ENCODE measurements at places on chromosomes 12 and 14. TPM values are rescaled to one million over a fixed set of nuclear protein-coding genes. Genes with fewer than 3 reads are reported as not detected.
A peak's percentile ranks its signal among the peaks of the same experiment; 100 is the strongest.

Gene TAS2R7
- not detected for total RNA-seq

Gene FCF1
- 116 TPM for total RNA-seq

Gene OASL
- total RNA-seq, result not detected

Gene GDF3
- total RNA-seq, result not detected

Gene SMOC1
- total RNA-seq, result 2.1 TPM

Gene MEG3
- 43.3 TPM for total RNA-seq

Gene UNC119B
- total RNA-seq, result 44.8 TPM

Gene ITGA5
- total RNA-seq, result 223 TPM

Gene LIN7A
- total RNA-seq, result 21.2 TPM

Gene TAS2R13
- 0.51 TPM for total RNA-seq

Gene EFS
- total RNA-seq, result 42.4 TPM

Gene OTOGL
- total RNA-seq, result 1.8 TPM

- no peak for DNase-seq
Measured at GRCh38 chr12:105331805-105332251, 1.3 kb downstream of the C12orf75 start.

- DNase-seq, result no peak
Measured at GRCh38 chr12:27807063-27807703, 27.1 kb upstream of the MANSC4 start.

DNA sequence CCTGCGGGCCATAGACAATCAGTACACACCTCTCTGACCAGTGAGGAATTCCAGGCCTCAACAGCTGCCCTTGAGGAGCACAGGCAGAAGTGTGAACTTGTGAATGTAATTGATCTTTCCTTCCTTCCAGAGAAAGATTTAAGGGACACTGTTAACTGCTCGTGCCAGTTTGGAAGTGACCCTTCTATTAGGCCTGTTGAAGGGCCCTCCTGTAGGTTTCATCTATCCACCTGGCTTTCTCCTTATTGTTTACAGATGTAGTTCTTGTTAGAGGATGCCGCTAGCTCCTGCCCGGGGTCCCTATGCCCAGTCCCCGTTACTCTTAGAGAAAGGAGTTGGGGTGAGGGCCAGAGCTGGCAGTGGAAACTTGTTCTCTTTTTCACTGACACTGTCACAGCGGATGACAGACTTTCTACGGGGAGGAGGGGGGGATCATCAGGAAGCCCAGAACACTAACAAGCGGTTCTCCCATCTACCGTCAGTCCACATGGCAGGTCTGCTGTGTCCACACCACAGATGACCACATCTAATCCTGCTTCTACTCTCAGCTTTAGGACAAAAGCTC, 42.6 kb downstream of the SH2B3 start:
- no peak for DNase-seq

DNA sequence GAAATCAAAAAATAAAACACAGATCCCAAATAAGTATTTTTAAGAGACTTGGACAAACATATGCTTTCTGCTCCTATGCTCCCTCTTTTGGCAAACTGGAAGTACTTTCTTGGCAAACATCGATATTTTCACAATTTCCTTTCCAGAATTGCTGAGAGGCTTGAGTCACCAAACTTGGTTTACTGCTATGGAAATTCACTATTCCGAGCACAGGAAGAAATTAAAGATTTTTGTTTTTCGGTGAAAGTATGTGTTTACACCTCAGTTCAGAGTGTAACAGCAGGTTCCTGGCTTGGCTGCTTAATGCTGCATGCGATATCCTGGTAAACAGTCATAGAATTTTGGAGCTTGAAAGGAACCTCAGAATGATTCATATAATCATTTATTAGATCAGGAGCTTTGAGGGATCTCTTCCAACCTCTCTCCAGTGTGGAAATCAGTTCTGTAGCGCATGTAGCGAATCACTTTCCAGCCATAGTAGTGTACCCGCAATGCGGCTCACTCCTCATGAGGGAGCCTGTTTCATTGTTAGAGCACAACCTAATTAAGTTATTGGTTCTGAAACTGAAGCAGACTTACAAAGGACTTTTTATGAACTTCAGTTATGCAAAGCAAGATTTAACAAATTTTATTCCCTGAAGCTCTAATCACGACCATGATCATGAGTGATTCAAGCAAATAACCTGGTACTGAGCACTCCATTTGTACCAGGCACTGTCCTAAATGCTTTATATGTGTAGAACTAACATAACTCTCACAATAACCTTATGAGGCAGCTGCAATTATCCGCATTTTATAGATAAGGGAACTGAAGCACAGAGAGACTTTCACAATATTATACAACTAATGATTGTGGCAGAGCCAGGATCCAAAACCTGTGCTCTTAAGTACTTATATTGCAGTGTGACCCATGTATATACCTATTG, 56.4 kb upstream of the ATP2A2 start:
- DNase-seq, result peak; percentile 55

- no peak for DNase-seq
Measured at GRCh38 chr14:24262821-24263733, at the start of gene TGM1. TGM1 (minus strand) TSS chr14:24263177; CDS start chr14:24262352, 825 bp downstream.

GRCh38 chr14:97976861-97977260, 1179.7 kb downstream of the VRK1 start:
- no peak for DNase-seq

- DNase-seq, result no peak
Measured at GRCh38 chr14:38189930-38190726, 17.6 kb upstream of the SSTR1 start.

GRCh38 chr14:76486251-76486743, 110.4 kb downstream of the ESRRB start:
- DNase-seq, result no peak

- no peak for DNase-seq
Measured at GRCh38 chr14:34568803-34569202, 29.3 kb upstream of the EAPP start.

DNA sequence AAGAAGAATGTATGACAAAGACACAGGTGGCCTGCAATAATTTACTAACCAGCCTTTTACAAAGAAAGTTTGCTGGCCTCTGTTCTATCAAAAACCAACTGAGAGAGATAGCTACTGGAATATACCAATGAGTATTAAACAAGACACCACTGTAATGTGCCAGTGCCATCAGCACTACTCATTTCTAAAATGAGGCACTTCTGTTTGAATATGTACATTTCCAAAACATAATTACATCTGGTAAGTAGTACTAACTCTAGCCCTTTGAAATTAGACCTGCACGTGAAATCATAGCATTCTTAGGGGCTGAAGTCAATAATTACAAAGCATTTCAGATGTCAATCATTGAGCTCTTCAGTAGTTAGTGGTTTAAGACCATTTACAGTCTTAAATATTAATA, 6.9 kb upstream of the SYCP3 start:
- DNase-seq, result no peak

- DNase-seq, result no peak
Measured at GRCh38 chr12:130706885-130707570, 9.1 kb downstream of the RIMBP2 start.

DNA sequence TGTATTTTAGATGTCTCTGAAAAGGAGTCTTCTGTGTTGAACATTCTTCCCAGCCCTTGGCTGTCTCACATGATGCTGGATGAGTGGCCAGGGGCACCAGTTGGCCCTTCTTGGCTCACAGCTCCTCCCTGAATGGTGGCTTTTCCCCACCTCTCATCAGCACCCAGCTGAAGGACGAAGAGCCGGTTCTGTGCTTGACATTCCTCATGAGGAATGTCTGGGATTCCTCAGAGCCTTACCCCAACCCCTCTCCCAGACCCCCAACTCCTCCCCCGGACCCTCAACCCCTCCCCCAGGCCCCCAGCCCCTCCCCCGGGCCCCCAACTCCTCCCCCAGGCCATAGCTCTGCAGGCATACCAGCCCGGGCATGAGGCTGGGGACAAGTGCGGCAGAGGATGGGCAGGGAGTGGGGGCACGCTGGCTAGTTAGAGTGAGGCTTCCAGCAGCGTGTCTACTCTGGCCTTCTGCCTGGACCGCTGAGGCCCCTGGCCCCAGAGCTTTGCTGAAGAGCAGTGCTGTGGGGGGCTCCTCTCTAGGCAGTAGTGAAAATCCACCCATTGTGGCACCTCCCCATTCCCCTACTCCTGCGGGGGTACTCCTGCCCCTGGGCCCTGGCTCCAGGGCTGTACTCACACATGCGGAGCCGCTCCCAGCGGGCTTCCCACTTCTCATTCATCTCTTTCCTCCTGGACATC, 64.3 kb downstream of the PLEKHG3 start:
- no peak for DNase-seq

- DNase-seq, result no peak
Measured at GRCh38 chr12:131793243-131794022, 34.8 kb upstream of the MMP17 start.

DNA sequence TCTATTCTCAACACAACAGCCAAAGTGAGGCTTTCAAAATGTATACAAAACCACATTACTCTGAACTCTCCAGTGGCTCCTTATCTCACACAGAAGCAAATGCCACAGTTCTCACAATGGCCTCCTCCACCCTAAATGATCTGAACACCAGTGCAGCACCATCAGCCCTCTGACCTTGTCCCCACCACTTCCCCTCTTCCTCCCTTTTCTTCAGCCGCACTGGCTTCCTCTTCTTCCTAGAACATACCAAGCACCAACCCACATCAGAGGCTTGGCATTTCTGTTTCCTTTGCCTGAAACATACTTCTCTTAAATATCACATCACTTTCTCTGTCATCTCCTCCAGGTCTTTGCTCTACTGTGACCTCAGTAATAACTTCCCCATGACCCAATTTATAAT, 66.3 kb downstream of the GPR135 start:
- DNase-seq, result no peak

DNA sequence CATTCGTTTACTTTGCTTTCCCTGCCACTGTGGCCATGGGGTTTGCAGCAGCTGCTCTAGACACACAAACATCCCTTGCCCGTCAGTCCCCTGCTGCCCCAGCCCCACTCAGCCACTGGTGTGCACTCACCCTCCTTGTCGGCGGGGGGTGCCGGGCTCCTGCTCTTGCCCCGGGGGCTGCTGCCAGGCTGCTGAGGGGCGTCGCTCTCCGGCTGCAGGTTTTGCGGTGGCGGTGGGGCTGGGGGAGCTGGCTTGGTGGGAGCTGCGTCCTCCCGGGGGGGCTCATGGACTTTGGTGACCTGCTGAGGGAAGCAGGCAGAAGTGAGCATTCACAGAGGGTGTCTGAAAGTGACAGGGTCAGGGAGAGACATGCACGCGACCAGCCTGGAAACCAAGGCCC, 67.1 kb downstream of the RFLNA start:
- DNase-seq, result no peak

DNA sequence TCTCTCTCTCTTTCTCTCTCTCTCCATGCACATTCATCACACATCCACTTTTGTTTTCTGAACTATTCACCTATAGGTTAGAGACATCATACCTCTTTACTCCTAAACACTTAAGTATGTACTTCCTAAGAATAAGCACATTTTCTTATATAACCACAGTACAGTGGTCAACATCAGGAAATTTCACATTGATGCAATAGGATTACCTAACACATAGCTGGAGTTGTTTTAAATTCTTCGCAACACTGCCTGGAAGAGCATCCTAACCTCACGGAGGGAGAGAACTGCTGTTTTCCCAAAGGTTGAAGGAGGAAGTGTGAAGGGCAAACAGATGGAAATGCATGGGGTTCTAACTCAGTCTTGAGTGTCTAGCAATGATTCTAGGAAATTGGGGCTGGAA, 159.2 kb downstream of the SYT1 start:
- no peak for DNase-seq

DNA sequence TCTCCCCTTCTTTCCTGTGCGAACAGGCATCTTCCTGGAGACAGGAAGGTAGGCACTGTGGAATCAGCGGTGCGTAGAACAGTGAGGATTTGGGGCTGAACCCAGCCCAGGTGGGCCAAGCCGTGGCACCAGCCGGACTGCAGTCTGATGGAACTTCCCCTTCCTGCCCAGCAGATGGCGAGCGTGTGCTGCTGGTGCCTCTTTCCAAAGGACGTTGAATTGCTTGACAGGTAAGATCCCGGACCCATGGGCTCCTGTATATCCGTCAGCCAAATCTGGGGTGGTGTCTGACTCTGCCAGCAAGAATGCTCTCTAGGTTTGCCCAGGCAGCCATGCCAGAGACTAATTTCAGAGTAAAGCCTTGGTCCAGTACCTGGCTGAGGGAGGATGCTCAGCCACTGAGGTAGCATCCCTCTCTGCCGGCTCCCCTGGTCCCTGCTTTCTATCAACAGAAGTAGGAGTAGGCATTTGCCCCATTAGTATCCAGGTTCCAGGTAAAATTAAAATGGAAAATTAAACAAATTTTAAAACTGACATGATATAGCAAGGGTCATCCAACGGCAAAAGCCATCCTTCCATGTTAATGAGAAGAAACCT, 21.1 kb upstream of the KCNA5 start:
- DNase-seq, result no peak

DNA sequence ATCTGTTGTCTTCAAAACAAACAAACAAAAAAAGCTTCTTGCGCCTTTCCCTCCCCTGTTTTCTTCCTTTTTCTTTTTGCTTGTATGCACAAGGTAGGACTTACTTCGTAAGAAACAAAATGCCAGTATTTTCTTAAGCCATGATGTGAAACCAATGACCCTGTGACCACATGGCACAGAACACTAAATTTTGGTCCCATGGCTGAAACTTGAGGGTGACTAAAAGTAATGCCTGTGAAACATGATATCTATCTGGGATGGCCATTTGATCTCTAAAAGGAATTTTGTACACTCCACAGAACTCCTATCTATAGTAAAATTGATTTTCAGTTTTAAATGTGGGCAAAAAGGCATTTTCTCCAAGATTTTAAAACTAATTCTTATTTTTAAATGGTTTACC, 63.6 kb downstream of the PAPOLA start:
- no peak for DNase-seq

DNA sequence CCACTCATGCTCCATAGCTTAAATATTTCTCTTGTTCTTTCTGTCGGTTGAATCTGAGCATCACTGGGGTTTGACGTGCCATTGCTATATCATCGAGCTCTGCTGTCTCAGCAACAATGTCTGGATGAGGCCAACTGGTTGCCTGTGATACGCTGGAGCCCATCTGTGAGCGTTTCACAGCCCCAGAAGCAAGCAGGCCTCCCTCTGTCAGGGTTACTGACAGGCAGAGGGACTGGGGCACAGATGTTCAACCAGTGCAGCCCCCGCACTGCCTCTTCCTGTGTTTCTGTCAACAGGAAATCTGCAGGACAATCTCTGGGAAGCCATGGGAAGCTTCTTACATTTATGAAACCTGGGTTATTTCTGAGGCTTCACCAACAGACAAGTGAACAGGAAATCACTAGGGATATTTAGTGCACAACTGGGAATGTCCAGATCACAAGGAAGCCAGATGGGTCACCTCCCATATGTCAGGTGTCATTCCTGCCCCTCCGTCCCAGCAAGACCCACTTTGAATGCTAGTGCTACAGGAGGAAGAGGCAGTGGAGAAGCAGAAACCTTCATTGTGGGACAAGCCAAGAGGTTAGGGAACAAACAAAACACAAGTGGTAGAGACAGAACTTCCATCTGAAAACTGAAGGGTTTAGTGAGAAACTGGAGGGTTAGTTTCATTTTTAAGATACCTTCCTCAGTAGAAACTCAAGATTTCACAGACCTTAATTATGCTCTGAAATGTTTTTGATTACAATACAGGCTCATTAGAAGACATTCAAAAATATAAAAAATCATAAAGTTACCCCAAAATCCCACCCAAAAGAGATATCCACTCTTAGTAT, 24.1 kb downstream of the DMAC2L start:
- peak; percentile 32 for DNase-seq

- DNase-seq, result no peak
Measured at GRCh38 chr12:121456551-121456950, 56.6 kb downstream of the RNF34 start.

GRCh38 chr14:75184492-75184891, 8.1 kb upstream of the TMED10 start:
- no peak for DNase-seq
